ENCODE measurements at places on chromosomes 11 and 22.
A peak's percentile ranks its signal among the peaks of the same experiment; 100 is the strongest.

GRCh38 chr11:96313163-96313562 lies 29.8 kb downstream of the MAML2 start:
- no peak overlapping the region for H3K4me3 ChIP-seq
- DNase-seq, result no peak
- H3K27me3 ChIP-seq, result no peaks in the 10 kb centered on the region
- peaks cover 27% of the 10 kb centered on the region for H3K36me3 ChIP-seq
- peaks cover 100% of the 10 kb centered on the region for H3K4me1 ChIP-seq

- no peak overlapping the region for H3K4me3 ChIP-seq
- no peaks in the 10 kb centered on the region for H3K36me3 ChIP-seq
- no peaks in the 10 kb centered on the region for H3K4me1 ChIP-seq
- peaks cover 15% of the 10 kb centered on the region for H3K27me3 ChIP-seq
Measured at GRCh38 chr11:113989916-113990315, 15.0 kb downstream of the HTR3A start.

GRCh38 chr11:117610045-117610444 lies 187.0 kb downstream of the DSCAML1 start:
- peaks cover 6% of the 10 kb centered on the region for H3K4me1 ChIP-seq
- H3K36me3 ChIP-seq, result no peaks in the 10 kb centered on the region
- H3K27me3 ChIP-seq, result peaks cover 37% of the 10 kb centered on the region
- no peak for DNase-seq
- no peak overlapping the region for H3K27ac ChIP-seq

DNA sequence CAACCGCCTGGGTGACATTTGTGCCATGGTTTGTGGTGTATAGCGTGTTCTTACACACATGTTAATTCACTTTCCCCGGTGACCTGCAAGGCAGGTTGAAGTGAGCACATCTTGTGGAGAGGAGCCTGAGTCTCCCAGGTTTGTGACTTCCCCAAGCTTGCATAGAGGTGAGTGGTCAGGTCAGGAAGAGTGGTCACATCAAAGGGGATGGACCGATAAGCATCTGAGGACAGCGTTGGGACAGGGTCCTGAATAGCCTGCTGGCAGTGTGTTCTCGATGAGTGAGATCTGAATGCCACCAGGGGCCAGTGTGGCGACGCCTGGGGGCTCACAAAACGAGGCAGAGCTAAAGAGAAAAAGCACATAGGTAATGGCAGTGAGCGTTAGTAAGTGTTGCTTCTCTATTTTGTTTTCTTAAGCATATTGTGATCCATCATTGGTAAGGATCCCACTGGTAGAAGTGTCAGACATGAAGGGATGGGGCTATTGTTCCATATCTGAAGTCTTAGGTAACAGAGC lies 154.6 kb downstream of the GRIK4 start:
- peaks cover 19% of the 10 kb centered on the region for H3K27me3 ChIP-seq
- no peaks in the 10 kb centered on the region for H3K36me3 ChIP-seq
- no peak overlapping the region for H3K4me3 ChIP-seq
- no peaks in the 10 kb centered on the region for H3K4me1 ChIP-seq
- H3K27ac ChIP-seq, result no peak overlapping the region

DNA sequence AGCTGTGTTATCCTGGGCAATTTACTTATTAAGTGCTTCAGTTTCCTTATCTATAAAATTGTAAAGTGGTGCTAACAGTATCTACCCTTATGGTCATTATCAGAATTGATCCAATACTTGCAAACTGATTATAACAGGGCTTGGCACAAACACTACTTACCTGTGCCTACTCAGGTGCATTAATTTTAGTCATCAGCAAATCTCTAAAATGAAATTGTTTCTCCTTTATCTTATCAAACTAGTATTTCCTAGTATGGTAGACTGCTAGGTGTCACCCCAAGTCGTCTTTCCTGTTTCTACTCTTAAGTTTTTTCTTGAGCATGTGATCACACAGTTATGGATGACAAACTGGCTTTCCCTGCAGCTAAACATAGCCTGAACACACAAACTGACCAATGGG lies 4.3 kb upstream of the SLC25A17 start:
- H3K27me3 ChIP-seq, result 0 out of 2 replicates have a peak, but pooled peaks cover 3% of the 10 kb centered on the region
- H3K4me1 ChIP-seq, result peaks cover 13% of the 10 kb centered on the region
- DNase-seq, result no peak
- peaks cover 18% of the 10 kb centered on the region for H3K36me3 ChIP-seq
- H3K4me3 ChIP-seq, result no peak overlapping the region

GRCh38 chr11:110795112-110795624 lies 82.9 kb upstream of the ARHGAP20 start:
- H3K36me3 ChIP-seq, result 0 out of 2 replicates have a peak, but pooled peaks cover 5% of the 10 kb centered on the region
- H3K27ac ChIP-seq, result no peak overlapping the region
- DNase-seq, result no peak
- H3K4me3 ChIP-seq, result no peak overlapping the region
- H3K27me3 ChIP-seq, result peaks cover 2% of the 10 kb centered on the region
- H3K4me1 ChIP-seq, result no peaks in the 10 kb centered on the region

DNA sequence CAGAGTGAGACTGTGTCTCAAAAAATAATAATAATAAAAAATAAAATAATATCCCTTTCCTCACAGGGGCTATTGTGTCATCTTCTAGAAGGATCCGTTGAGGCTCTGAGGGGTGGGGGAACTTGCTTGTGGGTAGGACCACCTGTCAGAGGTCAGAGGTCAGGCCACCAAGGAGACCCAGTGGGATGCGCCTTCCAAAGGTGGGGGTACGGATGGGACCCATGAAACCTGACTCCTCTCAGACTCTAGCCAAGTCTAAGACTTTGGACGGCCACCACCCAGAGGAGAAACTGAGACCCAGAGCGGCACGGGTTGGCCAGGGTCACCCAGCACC lies 367 bp upstream of the MMP11 start:
- no peak overlapping the region for H3K27ac ChIP-seq
- peak overlapping the region; percentile 69 for H3K4me3 ChIP-seq
- H3K36me3 ChIP-seq, result no peaks in the 10 kb centered on the region
- H3K4me1 ChIP-seq, result peaks cover 19% of the 10 kb centered on the region

DNA sequence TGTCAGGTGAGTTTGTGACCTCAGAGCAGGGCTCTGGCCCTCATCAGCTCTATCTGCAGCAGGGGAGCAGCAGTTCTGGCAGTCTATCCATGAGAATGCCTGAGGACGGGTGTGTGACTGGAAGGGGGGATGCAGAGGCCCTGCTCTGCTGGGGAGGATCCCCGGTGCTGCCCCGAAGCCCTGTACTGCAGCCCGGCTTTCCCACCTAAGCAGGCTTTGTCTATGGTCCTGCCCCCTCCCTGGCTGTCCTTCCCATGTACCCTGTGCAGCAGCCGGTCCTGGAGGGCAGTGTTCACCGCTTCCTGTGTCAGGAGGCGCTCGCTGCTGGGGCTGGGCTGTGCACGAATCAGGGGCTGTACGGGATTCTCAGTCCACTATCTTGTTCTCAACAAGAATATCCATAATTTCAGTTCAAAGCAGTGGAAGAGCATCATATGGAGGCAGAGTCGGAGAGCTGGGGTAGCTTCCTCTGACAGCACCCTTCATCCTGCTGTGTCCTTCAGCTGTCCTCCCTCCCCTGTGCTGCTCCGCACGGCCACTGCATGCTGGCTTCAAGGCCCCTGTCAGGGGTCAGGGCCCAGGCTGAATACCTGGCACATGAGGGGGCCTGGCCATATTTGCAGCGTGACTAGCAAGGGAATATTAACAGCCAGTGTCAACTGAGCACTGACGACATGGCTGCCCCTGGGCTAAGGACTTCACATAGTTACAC lies 125.2 kb downstream of the CTTN start:
- H3K4me3 ChIP-seq, result no peak overlapping the region
- H3K27me3 ChIP-seq, result peaks cover 18% of the 10 kb centered on the region
- H3K27ac ChIP-seq, result no peak overlapping the region
- DNase-seq, result no peak
- no peaks in the 10 kb centered on the region for H3K36me3 ChIP-seq
